ENCODE measurements at places on chromosomes 1 and 21.

GRCh38 chr1:30779294-30780071 lies 21.9 kb upstream of the LAPTM5 start:
- DNase-seq, result peak; percentile 84

- no peak for DNase-seq
Measured at GRCh38 chr1:4468386-4468785, 186.0 kb upstream of the AJAP1 start.

GRCh38 chr1:175132436-175132835 lies 60.1 kb downstream of the KIAA0040 start:
- DNase-seq, result no peak

DNA sequence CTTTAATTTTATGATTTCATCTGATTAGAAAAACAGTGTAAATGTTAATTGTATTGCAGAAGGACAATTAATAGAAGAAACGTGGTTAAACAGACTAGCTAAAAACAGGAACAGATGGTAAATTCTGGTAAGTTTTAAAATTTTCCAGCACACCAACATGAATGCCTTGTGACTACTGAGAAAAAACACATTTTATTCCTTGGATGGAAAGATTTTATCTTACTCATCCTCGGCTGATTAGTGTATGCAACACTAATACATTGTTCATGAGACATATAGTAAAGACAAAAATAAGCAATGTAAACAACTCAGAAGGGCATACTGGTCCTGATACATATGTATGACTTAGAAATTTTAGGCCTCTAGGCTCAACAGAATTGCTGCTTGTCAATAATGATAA lies 4.9 kb upstream of the AK5 start:
- DNase-seq, result no peak

DNA sequence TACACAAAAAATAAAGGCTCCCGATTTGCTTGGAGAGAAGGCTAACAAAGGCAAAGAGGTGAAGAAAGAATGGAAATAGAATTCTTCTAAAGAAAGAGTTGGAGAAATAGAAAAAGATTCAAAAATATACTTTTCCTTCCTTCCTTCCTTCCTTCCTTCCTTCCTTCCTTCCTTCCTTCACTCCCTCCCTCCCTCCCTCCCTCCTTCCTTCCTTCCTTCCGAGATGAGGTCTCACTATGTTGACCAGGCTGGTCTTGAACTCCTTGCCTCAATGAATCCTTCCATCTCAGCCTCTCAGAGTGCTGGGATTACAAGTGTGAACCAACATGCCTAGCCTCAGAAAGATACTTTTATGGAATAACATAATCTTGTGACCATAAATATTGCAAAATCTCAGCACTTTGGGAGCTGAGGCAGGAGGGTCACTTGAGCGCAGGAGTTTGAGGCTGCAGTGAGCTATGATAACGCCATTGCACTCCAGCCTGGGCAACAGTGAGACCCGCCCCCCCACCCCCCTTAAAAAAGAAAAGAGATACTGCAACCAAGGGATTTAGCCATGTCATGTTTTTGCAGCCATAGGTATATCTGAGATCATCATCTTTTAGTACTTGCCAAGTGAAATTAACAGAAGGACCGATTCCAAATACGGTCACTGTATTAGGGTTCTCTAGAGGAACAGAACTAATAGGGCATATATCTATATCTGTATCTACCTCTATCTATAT lies 1.0 kb upstream of the HJV start:
- no peak for DNase-seq

DNA sequence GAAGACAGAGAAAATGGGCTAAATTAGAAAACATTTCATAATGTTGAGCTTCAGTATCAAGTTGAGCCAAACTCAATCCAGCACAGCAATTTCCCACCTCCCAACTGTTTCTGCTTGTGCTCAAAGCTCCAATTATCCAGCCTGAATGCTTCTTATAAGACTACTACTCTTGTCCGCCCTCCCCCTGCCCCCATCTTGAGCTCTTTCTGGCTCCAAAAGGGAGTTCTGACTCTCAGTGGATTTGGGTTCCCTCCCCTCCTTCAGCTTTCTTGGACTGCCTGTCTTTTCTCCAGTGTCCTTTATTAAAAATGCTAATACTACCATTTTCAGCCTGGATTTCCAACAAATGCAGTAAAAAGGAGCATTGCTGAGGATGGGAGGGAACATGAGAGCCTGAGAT lies 174.8 kb downstream of the ASTN1 start:
- DNase-seq, result no peak

DNA sequence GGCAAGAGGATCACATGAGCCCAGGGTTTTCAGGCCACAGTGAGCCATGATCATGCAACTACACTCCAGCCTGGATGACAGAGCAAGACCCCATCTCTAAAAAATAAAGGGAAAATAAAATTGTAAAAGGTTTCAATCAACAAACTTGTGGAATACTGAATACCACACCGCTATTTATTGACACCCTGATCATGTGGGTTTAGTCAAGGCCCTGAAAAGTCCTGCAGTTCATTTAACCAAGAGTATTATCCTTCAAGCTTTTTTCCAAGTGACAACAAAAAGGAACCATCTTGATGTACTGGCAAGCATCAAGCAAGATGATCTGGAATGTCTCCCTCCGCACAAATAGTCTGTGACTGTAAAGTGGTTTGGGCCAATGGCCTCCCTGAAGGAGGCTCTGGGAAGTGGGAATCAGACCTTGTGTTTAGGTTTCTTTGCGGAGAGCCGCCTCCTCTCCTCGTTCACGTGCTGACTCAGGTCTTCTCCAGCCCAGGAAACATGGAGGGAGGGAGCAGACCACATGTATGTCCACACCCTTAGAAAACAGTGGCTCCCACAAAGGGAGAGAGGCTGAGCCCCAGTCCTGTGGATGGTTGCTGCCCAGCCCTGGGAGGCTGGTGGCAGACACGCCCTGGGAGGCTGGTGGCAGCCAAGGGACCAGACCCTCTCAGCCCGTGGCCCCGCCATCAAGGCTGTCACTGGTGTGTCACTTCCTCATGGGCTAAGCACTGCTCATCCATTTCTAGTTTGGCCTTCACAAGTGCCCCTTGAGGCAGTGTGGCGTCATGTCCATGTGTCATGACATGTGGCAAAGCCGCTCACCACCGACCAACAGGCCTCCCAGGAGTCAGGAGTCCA lies 56.7 kb downstream of the RIPK4 start:
- DNase-seq, result no peak

DNA sequence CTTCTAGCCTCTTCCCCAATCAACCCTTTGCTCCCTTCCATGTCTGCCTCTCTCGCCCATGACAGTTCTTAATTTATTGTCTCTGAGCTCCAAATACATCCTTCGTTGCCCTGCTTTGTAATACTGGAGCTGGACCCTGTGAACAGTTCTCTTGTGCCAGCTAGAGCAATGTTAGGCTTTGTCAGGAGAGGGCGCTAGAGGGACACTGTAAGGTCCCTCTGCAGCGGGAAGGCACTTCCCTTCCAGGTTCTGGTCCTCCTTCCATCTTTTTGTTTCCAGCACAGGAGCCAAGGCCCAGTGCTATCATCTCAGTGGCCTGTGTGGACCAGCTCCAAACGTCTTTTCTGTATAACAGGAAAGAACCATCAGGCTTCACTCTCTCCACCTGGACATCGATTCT lies 95.9 kb downstream of the PTPRU start:
- no peak for DNase-seq

GRCh38 chr1:115644109-115644508 lies 2.3 kb downstream of the VANGL1 start:
- DNase-seq, result no peak

DNA sequence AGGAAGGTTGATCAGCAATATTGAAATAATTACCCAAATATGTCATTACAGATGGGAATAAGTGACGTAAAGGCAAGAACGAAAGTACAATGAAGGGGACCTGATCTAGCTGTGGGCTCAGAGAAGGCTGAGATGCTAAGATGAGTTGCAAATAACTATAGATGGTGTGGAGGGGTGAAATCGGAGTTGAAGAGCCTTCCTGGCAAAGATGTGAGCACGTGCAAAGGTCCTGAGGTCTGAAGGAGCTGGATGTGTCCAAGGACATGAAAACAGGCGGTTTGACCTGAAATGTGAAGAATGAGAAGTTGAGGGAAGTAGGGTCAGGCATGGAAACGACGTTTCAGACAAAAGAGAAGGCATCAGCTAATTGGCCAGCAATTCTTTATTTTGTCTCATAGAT lies 61.6 kb upstream of the SLC45A1 start:
- no peak for DNase-seq

DNA sequence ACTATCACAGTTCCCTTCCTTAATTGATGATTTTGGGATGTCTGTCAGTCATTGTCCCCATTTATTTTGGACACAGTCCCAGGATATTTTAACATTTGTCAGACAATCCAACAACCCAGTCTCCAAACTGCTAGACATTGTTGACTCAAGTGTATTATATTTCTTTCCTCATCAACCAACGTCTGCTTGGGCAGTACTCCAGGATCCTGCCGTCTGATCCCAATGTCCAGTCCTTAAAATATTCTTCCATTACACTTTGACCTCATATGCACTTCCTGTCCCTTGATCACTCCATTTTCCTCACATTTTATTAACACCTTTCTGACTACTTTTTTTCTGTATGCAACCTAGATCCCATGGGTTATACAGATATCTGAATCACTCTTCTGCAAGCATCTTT lies 39.8 kb upstream of the KIAA0040 start:
- no peak for DNase-seq

GRCh38 chr1:1304331-1305299 lies 3.1 kb downstream of the ACAP3 start:
- no peak for DNase-seq

DNA sequence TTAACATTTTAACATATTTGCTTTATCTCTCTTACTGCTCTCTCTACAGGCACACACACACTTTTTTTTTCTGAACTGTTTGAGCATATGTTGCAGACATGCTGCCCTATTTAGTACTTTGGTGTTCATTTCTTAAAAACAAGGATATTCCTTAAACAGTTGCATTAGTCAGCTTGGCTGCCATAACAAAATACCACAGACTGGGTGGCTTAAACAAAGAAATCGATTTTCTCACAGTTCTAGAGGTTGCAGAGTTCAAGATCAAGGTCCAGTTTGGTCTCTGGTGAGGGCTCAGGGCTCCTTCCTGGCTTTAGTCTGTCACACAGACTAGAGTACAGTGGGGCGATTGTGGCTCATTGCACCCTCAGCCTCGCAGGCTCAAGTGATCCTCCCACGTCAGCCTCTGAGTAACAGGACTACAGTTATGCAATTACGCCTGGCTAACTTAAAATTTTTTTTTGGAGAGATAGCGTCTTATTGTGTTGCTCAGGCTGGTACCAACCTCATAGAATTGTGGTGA lies 46.7 kb downstream of the RPRD2 start:
- DNase-seq, result no peak
